Fibroblast of skin of left quadriceps (primary cell): ENCODE measurements at places on chromosomes 3 and 15.
A peak's percentile ranks its signal among the peaks of the same experiment; 100 is the strongest.

DNA sequence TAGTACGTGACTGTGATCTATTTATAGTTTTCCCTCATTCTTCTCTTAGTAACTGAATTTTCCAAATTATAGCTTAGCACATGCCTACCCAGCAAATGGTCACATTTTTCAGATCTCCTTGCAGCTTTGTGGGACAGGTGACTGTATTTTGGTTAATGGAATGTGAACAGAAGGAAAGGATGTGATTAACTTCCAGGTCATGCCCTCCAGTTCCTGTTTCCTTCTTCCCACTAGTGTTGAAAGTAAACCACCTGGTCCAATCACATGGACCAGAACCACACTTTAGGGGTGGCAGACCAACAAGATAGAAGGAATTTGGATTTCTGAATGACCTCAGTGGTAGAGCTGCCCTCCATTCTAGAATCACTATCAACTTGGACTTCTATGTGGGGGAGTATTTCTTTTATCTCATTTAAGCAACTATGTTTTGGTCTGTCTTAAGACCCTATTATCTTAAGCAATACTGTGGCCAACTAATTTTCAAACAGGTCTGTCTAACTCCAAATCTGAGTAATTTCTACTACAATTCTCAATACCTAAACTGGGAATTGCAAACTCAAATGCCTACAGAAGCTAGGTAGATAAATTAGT is 76.0 kb upstream of the TSC22D2 start:
- DNase-seq: no peak

DNA sequence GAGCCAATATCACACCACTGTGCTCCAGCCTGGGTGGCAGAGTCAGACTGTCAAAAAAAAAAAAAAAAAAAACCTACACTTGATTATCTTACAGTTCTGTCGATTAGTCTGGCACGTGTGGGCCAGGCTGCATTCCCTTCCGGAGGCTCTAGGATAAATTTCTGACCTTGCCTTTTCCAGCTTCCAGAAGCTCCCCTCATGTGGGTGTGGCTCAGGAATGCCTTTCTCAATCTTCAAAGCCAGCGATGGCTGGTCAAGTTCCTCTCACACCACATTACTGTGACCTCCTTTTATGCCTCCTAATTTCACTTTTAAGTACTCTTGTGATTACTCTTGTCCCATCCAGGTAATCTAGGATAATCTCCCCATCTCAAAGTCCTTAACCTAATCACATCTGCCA is 58.2 kb upstream of the DUT start:
- no peak for DNase-seq

GRCh38 chr3:120448756-120449155 is 2.0 kb downstream of the FSTL1 start:
- DNase-seq: peak; percentile 89

- DNase-seq: no peak
Measured at GRCh38 chr3:44999782-45000181, 23.7 kb downstream of the EXOSC7 start.

DNA sequence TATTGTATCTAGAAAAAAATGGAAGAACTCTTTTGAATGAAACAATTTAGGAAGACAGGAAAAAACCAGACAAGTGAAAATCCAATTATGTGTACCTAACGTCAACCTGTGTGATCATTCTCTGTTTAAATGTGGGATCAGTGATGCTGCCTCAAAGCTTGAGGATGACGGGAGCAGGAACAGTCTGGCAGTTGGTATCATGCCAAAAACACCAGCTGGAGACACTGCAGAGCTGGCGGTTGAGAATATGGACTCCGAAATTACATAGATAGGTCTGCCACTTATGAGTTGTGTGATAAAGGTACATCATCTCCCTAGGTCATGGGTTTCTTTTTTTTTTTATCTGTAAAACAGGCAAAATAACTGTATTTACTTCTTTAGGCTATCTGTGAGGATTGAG is 480.5 kb downstream of the CNTN4 start:
- no peak for DNase-seq

GRCh38 chr15:81372575-81372974 is 1.4 kb downstream of the TMC3 start:
- no peak for DNase-seq

GRCh38 chr3:122513386-122514122 is 1.2 kb downstream of the KPNA1 start:
- DNase-seq: no peak

DNA sequence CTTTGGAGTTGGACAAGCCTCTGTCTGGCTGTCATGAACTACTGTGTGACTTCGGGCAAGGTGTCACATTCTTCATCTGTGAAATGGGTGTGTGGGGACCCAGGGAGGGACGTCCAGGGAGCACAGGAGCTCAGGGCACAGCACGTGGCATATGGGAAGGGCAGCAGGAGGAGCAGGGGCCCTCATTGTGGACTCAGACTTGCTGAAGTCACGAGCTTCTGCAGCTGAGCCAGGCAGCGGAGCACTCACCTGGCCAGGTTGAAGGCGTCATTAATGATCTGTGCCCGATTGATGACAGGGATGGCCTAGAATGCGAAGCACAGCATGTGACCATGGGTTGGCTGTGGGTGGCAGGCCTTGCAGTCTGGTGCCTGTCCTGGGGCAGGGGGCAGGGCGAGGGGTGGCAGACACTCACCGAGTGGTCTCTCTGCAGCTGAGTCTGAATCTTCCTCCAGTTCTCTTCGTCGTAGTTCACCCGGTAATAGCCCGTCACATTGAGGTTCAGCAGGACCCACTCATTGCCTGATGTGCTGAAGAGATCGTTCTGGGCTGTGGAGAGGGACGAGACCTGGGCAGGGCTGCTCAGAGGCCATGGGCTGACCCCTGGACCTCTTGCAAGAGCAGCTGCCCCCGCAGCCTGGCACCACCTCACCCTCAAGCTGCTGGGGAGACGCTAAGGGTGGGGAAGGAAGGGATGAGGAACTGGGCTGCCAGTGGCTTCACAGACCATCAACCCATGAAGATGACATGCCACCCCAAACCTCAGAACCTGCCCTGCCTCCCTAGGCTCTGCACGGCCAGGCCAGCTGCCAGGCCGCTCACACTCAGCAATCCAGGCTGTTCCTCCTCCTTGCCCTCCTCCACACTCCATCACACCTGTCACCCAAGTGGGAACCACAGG is 15.4 kb downstream of the ANPEP start:
- no peak for DNase-seq

- no peak for DNase-seq
Measured at GRCh38 chr3:123623346-123623880, 38.6 kb upstream of the HACD2 start.

DNA sequence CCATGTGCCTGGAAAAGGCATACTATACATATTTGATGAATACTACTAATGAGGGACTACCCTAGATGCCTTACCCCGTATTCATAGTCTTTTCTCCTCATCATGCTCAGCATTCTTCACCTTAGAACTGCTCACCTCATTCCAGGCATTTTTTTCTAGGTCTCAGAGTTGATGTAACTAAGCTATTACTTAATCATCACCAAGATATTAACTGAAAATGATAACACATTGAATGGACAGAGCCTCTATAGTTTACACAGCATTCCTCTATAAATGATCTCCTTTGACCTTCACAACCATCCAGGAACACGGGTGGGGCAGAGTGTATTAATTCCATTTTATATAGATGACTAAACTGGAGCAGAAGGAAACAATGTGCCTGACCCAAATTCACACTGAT is 174.1 kb upstream of the DPH6 start:
- DNase-seq: no peak

GRCh38 chr15:100740138-100740537 is 137.7 kb downstream of the ASB7 start:
- DNase-seq: peak; percentile 64

GRCh38 chr15:31341496-31342195 is 15.0 kb downstream of the KLF13 start:
- no peak for DNase-seq

DNA sequence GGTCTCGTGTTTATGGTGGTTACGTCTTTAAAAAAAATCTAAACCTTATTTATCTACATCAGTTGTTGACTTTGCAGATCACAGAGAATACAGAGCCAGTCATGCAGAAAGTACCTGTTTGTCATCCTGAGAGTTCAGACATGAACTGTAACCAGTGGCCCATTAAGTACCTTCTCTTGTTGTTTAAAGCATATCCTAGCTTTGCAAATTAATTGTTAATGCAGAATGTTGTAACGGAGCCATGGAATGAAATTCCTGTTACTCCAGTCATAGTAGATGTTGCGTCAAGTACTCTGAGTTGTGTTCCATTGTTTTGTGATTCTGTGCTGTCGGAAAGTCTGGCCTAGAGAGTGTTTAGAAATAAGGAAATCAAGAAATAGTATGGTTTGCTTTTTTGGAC is 205.2 kb downstream of the RBMS3 start:
- DNase-seq: no peak

- no peak for DNase-seq
Measured at GRCh38 chr3:176522436-176522835, 674.8 kb downstream of the TBL1XR1 start.

DNA sequence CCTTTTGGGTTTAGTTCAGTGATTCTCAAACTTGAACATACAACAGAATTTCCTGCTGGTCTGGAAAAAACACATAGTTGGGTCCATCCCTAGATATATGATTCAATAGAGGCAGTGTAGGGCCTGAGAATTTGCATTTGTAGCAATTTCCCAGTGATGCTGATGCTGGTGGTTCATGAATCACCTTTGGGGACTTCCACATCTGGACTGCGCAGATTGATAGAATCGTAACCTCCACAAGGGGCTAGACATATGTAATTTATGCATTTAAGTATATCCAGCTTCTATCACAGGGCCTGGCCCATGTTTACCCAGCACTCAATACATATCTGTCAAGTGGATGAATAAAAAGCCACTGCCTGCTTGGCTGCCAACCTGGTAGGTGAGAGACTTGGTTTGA is 33.8 kb upstream of the SUCLG2 start:
- no peak for DNase-seq

- DNase-seq: no peak
Measured at GRCh38 chr3:94349310-94349878, 286.5 kb downstream of the NSUN3 start.

- DNase-seq: no peak
Measured at GRCh38 chr3:20836801-20837200, 650.8 kb upstream of the SGO1 start.

DNA sequence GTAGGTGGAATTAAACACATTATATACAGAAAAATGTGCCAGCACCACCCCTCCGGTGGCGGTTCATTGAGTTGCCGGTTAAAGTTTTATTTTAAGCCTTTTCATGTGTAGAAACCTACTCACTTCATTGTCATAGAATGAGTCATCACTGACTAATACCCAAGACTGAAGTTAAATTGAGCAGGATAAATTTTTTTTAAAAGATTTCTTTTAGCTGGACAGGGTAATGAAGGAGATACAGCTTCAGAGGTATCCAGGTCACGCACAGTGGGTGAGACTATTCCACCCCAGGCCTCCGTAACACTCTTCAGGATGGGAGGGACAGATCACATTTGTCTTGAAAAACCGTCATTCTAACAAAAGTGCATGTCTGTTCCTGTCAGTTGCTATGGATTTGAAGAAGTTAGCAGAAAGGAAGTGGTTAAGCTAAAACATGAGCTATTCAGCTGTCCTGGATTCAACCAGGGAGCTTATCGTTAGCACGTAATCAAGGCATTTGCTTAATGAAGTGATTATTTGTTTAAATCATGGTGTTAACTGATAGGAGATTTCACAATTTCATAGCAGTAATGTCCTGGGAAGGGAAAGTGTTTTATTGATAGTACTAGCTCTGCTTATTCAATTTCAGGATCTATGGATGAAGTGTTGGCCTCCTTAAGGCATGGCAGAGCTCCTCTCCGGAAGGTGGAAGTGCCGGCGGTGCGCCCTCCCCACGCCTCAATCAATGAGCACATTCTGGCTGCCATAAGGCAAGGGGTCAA is 23.4 kb downstream of the WHAMM start:
- peak; percentile 79 for DNase-seq

- no peak for DNase-seq
Measured at GRCh38 chr3:150844484-150844883, 60.8 kb downstream of the MINDY4B start.

GRCh38 chr3:35524856-35525255 is 114.5 kb upstream of the ARPP21 start:
- no peak for DNase-seq
